Stimulated activated CD8-positive, alpha-beta memory T cell treated with anti-CD3 and anti-CD28 coated beads, Interleukin-15, amount 100 ng/mL, for 24 hours (primary cell): ENCODE measurements at places on chromosomes 11 and 22.

DNA sequence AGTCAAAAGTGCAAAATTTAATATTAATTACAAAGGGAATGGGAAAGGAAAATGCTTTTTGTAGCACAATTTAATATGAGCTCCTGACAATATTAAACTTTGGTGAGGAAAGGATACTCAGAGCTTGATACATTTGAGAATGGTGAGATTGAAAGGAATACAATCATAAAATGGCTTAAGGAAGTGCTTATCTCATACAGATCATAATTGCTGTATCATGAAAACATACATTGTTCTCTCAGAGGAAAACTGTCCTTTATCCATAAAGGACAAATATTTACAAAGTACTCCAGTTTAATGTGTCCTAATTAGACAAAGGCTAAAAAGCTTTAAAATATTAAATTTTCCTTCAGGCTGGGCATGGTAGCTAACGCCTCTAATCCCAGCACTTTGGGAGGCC, 260.4 kb downstream of the TMEM135 start:
- no peak for DNase-seq

GRCh38 chr11:74288911-74289310, 22.5 kb downstream of the P4HA3 start:
- DNase-seq, result no peak

DNA sequence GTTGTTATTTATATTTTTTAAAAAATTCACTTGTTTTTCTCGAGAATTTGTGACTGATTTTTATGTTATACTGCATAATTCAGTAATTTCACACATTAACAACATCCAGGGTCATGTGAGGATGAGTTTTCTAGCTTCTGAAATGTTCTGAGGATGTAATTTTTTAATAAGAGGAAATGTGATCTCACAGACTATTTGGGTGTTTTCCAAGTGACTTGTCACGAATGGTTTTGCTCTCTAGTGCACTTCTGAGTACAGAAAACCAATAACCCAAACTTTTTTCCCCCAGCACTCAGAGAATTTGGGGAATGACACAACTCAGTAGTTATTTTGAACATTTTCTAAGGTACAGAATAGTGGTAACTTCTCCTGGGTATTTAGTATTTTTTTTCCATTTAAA, 821.1 kb upstream of the ARHGAP42 start:
- DNase-seq, result no peak

DNA sequence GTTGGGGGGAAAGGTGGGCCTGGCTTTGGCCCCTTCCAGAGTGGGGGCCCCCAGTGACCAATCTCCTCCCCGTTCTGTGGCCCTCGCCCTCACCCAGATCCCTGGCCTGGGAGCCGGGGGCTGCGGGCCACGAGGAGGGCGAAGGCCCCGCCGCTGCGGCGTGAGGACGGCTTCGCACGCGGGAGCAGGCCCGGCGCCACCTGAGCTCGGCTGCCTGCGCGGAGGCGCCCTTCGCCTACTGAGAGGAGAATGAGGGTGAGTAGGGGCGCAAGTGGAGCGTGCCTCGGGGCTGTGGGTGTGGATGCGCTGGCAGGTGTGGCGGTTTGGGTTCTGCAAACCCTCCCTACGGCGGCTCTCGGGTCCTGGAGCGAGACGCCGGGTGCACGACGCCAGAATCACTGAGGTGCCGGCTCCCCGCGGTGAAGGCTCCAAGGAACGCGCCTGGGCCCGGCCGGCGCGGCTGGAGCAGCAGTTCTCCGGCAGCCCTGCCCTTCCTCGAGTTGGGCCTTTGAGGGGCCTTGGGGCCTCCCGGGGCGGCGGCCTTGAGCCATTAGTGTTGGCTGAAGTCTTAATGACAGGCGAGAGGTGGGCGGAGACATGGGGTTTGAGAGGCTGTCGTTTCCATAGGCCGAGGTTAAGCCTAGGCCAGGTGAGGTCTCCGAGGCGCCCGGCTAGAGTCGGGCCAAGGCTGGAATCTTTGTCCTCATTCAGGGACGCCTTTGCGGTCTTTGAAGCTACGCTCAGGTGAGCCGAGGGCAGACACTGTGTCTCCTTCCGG, 65.3 kb downstream of the CTTN start:
- DNase-seq, result no peak

DNA sequence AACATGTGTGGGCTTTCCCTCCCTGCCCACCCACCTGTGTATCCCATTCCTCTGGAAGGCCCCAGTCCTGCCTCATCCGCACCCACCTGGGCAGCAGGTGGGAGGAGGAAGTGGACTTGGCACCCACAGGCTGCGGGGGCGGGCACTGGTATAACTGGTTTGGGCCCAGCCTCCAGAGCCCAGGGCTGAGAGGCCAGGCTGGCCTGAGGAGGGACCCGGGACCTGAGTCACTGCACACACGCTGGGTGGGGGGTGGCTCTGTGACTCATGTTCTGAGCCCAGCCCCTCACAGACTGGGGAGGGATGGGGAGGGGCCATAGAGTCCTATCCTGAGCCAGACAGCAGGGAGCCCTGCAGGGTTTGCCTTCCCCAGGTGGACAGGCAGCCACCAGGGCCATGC, 16.7 kb downstream of the PHLDA2 start:
- no peak for DNase-seq

- no peak for DNase-seq
These were observed 15.4 kb downstream of the MS4A13 start for GRCh38 chr11:60530454-60531100.

DNA sequence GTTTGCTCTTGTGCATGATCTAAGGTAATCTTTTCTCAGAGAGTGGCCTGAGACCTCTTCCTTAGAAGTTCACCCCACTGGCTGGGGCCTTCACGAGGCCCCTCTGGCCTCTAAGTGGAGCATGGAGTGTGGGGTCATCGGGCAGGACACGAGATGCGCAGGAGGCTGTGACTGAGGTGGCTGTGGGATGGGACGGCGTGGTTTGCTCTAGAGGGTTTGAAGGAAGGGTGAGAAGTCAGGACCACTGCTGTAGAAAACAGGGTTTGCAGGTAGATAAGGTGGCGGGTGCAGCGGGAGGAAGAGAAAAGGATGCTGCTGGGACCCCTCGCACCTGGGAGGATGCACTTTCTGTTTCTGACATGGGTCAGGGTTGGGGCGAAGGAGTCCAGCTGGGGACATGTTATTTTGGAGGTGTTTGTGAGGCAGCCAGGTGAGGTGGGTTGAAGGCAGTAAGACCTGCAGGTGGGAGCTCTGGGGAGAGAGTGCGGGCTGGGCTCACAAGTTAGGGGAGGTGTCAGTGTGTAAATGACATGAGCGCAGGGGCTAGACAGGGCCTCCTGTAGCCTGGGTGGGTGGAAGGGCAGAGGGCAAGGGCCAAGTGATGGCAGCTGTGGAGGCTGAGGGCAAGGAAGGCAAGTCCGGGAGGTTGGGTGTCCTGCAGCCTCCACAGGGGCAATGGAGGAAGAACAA, 62.5 kb downstream of the KCNQ1 start:
- no peak for DNase-seq

DNA sequence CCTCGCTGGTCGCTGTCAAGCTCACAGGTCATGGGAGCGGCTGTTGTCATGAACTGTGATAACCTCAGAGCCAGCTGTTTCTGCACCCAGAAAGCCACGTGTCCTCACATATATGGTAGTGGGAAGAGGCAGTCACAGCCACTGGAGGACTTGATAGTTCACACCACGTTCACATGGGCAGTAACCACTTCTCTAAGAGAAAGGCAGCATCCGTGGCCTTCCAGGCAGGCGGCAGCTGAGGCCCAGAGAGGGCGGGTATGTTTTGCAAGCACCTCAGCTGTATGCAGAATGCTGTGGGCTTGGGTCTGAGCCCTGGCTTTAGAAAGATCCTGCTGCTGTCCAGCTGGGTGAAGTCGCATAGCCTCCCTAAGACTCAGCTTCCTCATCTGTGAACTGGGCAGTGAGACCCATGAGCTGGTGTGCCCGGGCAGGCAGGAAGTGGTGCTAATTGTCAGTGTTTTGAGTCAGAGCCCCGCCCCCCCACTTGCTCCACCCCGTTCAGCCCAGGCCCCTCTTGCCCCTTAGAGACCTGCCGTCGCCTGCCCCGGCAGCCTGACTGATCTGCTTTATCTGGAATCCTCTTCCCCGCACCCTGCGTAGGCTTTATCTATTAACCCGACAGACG, 13.3 kb downstream of the TTC38 start:
- no peak for DNase-seq

DNA sequence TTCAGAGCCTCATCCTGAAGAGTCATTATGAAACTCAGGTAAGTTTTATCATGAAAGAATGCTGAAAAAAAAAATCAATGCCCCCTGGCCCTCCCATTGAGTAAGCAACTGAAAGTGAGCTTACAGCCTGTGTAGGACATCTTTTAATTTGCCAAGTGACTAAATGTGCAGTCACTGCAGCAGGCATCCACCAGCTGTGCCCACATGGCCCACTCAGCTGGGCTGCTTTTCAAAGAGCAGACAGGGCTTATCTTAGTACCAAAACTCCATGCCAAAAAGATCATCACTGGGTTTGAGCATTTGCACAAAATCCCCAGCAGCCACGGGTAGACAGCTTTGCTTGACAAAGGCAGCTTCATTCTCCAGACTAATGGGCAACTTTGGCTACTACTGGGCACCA, 709.7 kb downstream of the NTM start:
- DNase-seq, result no peak
